ENCODE measurements at places on chromosomes 4 and X. TPM values are rescaled to one million over a fixed set of nuclear protein-coding genes. Genes with fewer than 3 reads are reported as not detected.

- no peak overlapping the region for H3K4me3 ChIP-seq
- no peak overlapping the region for H3K27ac ChIP-seq
- H3K4me1 ChIP-seq = no peaks in the 10 kb centered on the region
These were observed 39.5 kb downstream of the PCYT1B start for GRCh38 chrX:24607616-24608015.

PASD1 gene
- not detected for total RNA-seq

AKAP4 gene
- total RNA-seq = not detected

- DNase-seq = no peak
- no peak overlapping the region for H3K27ac ChIP-seq
- H3K4me3 ChIP-seq = no peak overlapping the region
- H3K27me3 ChIP-seq = peaks cover 2% of the 10 kb centered on the region
These were observed 133.1 kb downstream of the IDS start for GRCh38 chrX:149371986-149372385.

- H3K4me3 ChIP-seq = no peak overlapping the region
- H3K27ac ChIP-seq = no peak overlapping the region
- no peaks in the 10 kb centered on the region for H3K36me3 ChIP-seq
These were observed 33.1 kb downstream of the FTHL17 start for GRCh38 chrX:31038575-31039326.

HAUS3 gene
- 18.4 TPM for total RNA-seq

GRCh38 chr4:113637363-113637762, 124.2 kb downstream of the CAMK2D start:
- H3K4me3 ChIP-seq = no peak overlapping the region
- peak overlapping the region; percentile 33 for H3K27ac ChIP-seq
- H3K4me1 ChIP-seq = peaks cover 55% of the 10 kb centered on the region
- peaks cover 24% of the 10 kb centered on the region for H3K36me3 ChIP-seq
- H3K27me3 ChIP-seq = no peaks in the 10 kb centered on the region

USP17L10 gene
- total RNA-seq = not detected
